ENCODE measurements at places on chromosomes 4 and X. TPM values are rescaled to one million over a fixed set of nuclear protein-coding genes. Genes with fewer than 3 reads are reported as not detected.
A peak's percentile ranks its signal among the peaks of the same experiment; 100 is the strongest.

GRCh38 chrX:120223374-120223773, 27.2 kb upstream of the ZBTB33 start:
- DNase-seq, result no peak

DNA sequence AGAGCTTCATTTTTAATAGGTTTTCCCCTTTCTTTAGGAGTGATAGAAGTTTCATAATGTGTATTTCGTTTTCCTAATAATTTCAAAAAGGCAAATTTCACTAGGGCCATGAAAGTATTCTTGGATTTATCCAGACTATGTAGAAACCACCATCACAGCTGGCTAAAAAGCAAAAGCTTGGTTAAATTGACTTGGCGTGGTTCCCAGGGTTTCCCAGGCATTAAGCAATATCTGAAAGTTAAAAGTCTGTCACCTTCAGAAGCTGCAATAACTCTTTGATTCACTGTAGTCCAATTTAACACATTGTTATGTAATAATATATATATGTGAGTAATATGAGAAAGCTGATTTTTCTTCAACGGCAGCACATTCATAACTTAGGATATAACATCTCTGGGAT, 38.3 kb downstream of the NDNF start:
- DNase-seq, result peak; percentile 55

The PIM2 gene
- total RNA-seq, result 11.9 TPM

The NCAPG gene
- total RNA-seq, result 42.6 TPM

DNA sequence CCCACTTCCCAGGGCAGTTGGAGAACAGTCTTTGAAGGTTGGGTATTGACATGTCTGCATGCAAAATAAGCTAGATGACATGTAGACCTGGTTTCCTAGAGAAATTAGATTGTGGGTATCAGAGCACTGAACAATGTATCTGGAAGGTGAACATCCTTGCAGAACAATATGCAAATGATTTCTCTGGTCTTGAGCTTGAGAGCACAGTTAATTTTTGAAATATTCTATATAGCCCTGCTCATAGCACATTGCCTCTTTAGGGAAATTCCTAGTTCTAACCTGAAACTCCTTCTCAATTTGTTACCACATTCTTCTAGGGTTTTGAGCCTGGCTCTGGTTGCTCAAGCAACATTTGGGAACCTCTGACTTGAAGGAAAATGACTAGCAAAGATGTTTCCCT, 41.6 kb upstream of the LAS1L start:
- DNase-seq, result no peak

DNA sequence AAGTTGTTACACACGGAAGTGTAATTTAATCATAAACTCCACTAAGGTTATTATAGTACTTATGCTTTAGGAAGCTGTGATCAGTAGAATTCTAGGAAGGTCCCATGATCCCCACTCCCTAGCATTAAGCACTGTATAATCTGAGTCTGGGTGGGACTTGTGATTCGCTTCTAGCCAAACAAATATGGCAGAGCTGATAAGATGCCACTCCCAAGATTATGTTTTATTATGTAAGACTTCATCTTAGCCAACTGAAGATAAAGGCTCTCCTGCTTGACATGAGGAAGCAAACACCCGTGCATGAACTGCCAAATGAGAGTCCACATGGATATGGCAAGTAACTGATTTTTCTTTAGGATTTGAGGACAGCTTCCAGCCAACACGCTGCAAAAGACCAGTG, 186.4 kb upstream of the NDST3 start:
- DNase-seq, result no peak

The PPP1R2C gene
- not detected for total RNA-seq

DNA sequence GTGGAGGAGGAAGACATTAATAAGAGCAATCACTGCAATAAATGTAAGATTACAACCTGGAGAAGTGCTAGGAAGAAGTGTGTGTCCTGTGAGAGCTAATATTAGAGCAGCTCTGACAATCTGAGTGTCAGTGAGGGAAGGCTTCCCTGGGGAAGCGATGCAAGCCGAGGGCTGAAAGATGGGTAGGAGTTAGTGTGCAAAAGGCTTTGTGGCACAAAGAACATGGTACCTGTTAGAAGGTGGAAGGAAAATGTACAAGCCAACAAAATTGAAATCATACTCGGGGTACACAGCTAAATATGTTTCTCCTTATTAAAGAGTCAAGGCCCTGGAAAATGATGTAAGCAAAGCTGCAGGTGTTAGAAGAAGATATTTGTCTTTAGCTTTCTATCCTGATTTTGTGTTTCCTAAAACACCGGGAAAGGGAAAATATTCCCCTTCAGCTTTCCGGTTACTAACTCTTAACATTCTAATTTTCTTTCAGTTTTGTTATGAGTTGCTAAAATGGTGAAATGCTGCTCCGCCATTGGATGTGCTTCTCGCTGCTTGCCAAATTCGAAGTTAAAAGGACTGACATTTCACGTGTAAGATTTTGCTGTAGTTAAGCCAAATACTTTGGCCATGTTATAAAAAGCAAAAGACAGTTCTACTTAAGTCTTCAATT, 808 bp downstream of the THAP6 start:
- DNase-seq, result no peak

The ZGRF1 gene
- 10.4 TPM for total RNA-seq

DNA sequence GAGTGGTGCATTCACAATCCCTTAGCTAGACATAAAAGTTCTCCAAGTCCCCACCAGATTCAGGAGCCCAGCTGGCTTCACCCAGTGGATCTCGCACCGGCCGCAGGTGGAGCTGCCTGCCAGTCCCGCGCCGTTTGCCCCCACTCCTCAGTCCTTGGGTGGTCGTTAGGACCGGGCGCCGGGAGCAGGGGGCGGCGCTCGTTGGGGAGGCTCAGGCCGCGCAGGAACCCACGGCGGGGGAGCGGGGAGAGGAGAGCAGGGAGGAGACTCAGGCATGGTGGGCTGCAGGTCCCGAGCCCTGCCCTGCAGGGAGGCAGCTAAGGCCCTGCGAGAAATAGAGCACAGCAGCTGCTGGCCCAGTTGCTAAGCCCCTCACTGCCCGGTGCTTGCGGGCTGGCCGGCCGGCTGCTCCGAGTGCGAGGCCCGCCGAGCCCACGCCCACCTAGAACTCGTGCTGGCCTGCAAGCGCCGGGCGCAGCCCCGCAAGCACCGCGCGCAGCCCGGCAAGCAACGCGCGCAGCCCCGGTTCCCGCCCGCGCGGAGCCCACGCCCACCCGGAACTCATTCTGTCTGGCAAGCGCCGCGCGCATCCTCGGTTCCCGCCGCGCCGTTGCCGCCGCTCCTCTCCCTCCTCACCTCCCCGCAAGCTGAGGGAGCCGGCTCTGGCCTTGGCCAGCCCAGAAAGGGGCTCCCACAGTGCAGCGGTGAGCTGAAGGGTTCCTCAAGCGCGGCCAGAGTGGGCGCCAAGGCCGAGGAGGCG, 153.5 kb downstream of the SLC7A11 start:
- no peak for DNase-seq

DNA sequence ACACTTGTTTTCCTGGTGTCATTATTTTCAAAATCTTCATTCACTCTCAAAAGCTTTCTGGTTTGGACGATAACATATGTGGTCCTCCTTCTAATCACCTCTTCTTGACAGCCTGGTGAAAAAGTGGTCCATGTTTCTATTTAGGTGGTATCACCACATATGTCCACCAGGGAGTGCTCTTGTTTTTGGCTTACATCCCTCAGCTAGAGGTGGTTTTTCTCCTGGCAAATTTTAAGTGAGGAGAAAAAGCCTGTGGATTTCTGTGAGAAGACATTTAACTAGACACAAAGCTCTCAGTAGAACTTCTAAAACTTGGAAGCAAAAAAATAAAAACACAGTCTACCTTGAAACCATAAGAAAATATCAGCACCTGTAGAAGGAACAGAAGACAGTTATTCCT, 58.0 kb upstream of the FRMPD4 start:
- peak; percentile 25 for DNase-seq

GRCh38 chr4:180356766-180357165, 1886.4 kb upstream of the TENM3 start:
- DNase-seq, result no peak

DNA sequence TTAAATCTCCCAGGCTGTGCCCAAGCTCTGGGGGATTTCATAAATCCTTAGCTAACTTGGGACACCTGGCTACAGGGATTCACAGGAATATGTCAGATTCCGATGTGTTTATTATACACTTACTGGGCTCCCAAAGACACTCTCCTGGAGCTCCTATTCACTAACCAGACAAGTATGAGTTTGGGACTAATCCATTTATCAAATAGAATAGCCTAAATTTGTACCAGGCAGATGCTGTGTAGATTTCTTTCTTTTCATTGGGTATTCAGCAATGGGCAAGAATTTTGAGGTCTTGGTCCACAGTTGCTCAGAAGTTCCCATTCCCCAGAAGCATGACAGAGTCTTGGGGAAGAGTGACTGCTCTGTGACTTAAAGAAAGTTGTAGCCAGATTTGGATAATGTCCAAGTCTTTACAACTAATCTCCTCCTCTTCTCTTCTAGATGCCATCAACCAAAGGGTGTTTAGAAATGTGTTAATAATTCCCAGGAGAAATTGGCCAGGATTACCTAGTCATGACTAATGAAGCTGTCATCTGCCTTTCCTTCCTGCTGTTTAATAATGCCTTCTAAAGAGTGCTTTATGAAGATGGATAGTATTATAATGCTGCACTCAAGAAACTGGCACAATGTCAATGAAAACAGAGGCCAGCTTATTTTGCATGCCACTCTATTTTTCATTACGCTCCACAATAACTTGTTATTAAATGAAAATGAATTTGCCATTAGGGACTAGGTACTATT, 120.9 kb downstream of the CHIC2 start:
- DNase-seq, result no peak

The TLR1 gene
- total RNA-seq, result 4.2 TPM

The SHISA3 gene
- not detected for total RNA-seq

The ADAM29 gene
- total RNA-seq, result not detected

GRCh38 chr4:19399001-19399400, 852.7 kb upstream of the SLIT2 start:
- no peak for DNase-seq

The NMU gene
- 2.8 TPM for total RNA-seq

DNA sequence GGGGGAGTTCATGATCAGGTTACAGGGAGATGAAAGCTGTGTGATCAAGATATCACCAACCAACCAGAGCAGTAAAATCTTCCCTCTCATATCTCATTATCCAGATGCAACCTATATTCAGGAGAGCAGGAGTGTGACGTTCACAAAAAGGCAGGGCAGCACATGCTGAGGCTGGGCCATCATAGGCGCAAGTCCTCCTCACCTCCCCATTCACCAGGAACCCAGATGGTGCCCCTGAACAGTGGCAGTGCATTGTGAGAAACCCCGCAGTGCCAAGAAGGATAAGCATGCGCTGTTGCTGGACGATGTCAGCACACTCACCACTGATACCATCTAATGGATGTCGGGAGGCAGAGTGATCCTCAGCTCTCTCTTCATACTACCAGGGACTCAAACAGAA, 170.9 kb downstream of the COL25A1 start:
- DNase-seq, result no peak

DNA sequence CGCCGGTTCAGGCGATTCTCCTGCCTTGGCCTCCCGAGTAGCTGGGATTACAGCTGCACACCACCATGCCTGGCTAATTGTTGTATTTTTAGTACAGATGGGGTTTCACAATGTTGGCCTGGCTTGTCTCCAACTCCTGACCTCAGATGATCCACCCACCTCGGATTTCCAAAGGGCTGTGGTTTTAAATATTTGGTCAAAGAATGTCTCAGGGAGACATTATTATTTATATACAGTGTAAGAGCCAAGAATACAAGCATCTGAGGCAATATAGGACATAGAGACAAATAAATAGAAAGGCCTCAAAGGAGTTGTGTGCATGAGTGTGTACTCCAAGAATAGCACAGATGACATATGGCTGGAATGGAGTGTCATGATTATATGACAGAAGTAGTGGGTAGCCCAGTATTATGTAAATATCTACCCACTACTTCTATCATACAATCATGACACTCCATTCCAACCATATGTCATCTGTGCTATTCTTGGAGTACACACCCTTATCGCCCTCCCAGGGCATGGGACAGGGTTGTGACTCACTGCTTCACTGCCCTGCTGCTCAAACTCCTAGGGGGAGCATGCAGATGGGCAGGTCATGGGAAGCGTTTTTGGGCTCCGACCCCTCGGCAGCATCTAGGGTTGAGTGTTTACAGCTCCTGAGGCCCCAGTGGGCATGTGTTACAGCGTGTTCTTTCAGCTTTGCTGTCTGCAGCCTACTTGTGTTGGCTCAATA, 1649.8 kb upstream of the PCDH10 start:
- peak; percentile 84 for DNase-seq

The TRPC3 gene
- total RNA-seq, result 2.3 TPM

The EMCN gene
- total RNA-seq, result not detected

DNA sequence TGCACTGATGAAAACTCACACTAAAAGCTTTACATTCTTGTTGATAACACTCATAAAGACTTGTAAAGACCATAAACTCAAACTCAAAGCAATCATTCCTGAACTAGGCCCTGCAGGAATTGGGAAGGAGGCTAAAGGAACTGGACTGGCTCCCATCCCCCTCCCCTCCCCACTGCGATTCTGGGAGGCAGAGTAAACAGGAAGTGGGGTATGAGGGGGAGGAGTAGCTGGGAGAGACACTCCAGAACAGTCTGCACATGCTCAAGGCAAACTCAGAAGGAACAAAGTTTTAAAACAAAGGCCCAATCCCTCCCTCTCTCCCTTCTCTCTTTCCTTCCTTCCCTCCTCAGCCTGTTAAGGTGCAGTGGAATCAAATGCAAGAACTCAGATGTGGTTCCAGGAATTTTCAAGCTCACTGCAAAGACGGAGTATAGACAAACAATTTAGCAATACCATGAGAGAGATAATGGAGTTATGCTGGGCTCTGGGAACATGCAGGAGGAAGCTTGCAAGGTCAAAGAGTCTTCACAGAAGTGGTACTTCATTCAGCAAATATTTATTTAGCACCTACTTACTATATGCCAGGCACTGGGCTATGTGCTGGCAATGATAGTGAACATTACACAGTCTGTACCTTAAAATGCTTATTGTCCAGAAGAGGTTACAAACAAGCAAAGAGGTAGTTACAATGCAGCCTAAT, 15.9 kb downstream of the MID1IP1 start:
- peak; percentile 66 for DNase-seq

DNA sequence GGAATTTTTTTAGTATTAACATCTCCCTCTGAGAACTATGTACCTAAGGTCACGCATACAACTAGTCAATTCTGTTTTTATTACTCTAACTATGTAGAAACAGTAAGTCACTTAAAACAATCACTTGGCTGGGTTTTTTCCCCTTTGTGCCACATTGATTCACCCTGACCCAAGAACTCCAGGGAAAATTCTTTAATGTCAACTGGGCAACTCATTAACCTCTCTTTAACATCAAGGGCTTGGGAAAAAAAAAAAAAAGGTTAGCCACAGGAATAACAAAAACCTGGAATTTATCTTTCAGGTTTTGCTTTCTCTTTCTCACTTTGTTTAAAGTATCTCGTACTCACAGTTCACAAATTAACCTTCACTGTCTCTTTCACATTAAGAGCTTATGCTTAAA, 8.1 kb downstream of the RPL9 start:
- DNase-seq, result no peak

- no peak for DNase-seq
These were observed 60.1 kb upstream of the NAP1L5 start for GRCh38 chr4:88757776-88758175.

GRCh38 chrX:82757614-82758013, 750.5 kb upstream of the POU3F4 start:
- DNase-seq, result no peak

The SCML2 gene
- total RNA-seq, result 6.7 TPM

- no peak for DNase-seq
These were observed 586 bp upstream of the NSG1 start for GRCh38 chr4:4386296-4386735.

- no peak for DNase-seq
These were observed 52.8 kb downstream of the REPS2 start for GRCh38 chrX:16999275-16999674.

GRCh38 chr4:80903020-80903419, 127.5 kb upstream of the BMP3 start:
- DNase-seq, result no peak

Data from H4 (cell line).